ENCODE measurements at places on chromosomes 16 and 17.

- no peak for DNase-seq
Measured at GRCh38 chr16:66422366-66422765, 4.7 kb upstream of the BEAN1 start.

- DNase-seq, result no peak
Measured at GRCh38 chr16:50801036-50801435, 59.1 kb downstream of the CYLD start.

GRCh38 chr16:13333336-13333735 is 431.9 kb downstream of the SHISA9 start:
- no peak for DNase-seq

- peak; percentile 79 for DNase-seq
Measured at GRCh38 chr16:11251525-11252481, 4.2 kb downstream of the SOCS1 start.

GRCh38 chr17:9959377-9959981 is 54.4 kb upstream of the RCVRN start:
- DNase-seq, result peak; percentile 24

DNA sequence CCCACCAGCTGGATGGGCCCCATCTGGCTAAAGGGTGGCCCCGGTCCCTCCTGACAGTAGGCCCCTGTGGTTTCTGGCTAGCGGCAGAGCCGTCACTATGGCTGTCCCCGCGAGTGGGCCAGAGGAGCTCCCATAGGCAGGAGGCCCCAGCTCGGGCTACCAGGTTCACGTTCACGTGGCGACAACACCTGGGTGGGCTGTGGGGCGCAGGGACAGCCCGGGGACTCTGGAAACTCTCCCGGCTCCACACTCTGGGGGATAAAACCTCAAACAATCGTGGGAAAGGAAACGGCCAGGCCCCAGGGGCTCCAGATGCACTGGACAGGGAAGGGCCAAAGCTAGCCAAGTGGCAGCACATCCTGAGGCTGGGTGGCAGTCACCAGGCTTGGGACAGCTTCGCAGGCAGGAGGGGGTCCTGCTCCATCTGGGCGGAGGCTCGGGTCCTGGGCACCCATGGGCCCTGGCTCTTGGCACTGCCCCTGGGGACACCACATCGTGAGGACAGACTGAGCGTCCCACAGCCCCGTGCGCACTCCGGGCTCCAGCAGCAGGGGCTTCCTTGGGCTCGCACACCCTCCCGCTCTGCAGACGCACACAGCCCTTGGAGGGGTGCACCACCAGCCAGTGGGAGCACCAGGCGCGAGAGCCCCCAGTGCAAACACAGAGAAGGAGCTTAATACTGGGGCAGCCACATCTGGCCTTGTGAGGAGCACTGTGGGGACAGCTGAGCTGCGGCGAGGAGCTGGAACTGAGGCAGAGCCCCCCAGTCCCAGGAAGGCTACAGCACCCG is 4.4 kb downstream of the RNF166 start:
- peak; percentile 28 for DNase-seq

GRCh38 chr17:68439656-68440290 is 17.5 kb downstream of the WIPI1 start:
- no peak for DNase-seq

DNA sequence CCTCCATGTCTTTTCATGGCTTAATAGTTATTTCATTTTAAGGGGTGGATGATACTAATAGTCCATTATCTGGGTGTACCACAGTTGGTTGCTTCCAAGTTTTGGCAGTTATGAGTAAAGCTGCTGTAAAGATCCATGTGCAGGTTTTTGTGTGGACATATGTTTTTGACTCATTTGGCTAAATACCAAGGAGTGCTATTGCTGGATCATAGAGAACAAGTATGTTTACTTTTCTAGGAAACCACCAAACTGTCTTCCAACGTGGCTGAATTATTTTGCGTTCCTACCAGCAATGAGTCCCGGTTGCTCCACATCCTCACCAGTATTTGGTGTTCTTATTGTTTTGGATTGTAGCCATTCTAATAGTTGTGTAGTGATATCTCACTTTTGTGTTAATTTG is 181.9 kb downstream of the SPECC1 start:
- DNase-seq, result no peak

Data from stimulated activated CD4-positive, alpha-beta T cell treated with anti-CD3 and anti-CD28 coated beads, Interleukin-12 subunit alpha, Interleukin-12 subunit beta, amount 100 ng/mL, for 4 hours (primary cell).